ENCODE measurements at places on chromosomes 3 and 15.

- DNase-seq = no peak
These were observed 534 bp upstream of the UBE2E1 start for GRCh38 chr3:23805210-23805632.

GRCh38 chr3:127800508-127800907 lies 21.8 kb downstream of the MGLL start:
- peak; percentile 33 for DNase-seq

GRCh38 chr3:17678116-17678741 lies 64.2 kb downstream of the TBC1D5 start:
- DNase-seq = peak; percentile 27

- no peak for DNase-seq
These were observed 102.3 kb downstream of the FAM174B start for GRCh38 chr15:92553317-92553716.

DNA sequence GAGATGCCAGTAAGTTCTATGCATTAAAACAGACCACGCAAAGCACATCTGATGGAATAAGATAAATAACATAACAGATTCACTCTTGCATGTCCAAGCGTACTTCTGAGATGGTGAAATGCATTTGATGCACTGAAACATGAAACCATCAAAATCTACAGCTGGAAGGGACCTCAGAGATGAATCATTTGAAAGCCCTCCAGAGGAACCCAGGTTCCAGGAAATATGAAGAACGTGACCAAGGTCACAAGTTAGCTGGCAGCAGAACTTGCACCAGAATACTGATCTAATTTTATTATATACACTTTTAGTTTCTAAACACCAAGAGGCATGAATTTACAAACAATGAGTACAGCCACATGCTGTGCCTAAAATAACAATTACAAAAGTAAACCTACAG lies 957.1 kb downstream of the FHIT start:
- peak; percentile 62 for DNase-seq

GRCh38 chr3:43692971-43693370 lies 2.2 kb downstream of the ABHD5 start:
- DNase-seq = peak; percentile 28

DNA sequence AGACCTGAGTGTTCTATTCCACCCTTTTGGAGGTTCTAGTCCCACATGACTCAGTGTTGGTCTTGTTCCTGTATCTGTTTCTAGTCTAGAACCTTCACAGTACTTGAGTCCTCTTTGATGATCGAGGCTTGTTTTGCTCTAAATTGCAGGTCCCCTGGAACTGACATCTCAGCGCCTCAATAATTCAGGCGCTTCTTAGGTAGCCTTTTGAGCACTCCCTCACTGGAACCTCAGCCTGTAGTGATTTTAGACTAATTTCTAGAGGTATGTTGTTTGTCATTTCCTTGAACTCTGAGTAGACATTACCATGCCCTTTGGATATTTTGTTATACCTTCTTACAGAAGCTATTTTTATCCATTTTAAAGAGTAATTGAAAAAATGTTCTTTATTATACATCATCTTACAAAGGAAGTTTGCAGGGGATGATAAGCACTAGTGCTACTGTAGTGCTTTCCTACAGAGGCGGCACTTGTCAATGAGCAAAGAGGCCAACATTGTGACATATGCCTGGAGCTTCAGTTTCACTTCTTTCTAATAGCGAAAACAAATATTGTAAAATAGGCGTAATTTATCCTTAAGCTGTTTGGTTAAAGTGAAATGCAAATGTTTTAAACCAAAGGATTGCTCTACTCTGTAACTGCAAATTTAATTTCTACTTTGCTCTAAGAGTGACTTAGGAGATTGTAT lies 75.7 kb downstream of the EFL1 start:
- no peak for DNase-seq

- no peak for DNase-seq
These were observed 116.9 kb upstream of the GADL1 start for GRCh38 chr3:31011380-31011779.

GRCh38 chr15:90055182-90055581 lies 47.1 kb downstream of the IDH2 start:
- no peak for DNase-seq

- DNase-seq = peak; percentile 1
These were observed 6.5 kb downstream of the OR5K4 start for GRCh38 chr3:98359993-98360675.

DNA sequence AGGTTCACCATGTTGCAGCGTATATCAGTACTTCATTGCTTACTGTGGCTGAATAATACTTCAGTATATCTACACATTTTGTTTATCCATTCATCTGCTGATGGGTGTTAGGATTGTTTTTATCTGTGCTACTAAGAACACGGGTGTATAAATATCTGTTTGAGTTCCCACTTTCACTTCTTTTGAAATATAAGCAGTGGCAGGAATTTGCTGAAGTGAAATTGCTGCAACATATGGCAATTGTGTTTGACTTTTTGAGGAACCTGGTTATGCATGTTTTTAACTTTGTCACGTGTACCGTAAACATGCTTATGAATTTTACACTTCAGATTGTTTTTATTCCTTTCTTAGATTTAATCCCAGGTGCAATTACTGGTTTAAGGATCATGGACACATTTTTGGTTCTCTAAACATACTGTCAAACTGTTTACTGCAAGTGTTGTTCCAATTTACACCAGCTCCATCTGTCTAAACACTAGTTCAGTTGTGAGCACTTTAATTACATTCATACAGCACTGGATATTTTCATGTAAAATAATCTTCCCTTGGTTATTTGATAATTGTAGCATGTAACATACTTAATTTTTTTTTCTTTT lies 23.1 kb downstream of the TRAK1 start:
- no peak for DNase-seq

GRCh38 chr3:36591959-36592358 lies 172.4 kb downstream of the DCLK3 start:
- peak; percentile 49 for DNase-seq

DNA sequence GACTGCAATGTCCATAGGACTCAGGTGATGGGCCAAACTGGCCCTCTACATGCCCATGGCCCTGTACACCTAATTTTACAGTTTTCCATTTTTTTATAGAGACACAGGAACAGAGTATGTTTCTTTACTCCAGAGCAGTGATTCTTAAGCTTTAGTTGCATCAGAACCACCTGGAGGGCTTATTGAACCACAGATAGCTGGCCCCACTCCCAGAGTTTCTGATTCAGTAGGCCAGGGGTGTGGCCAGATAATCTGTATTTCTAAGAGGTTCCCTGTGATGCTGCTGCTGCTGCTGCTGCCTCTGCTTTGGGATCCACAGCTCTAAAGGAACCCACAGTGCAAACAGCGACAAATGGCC lies 5.1 kb downstream of the RBP1 start:
- peak; percentile 69 for DNase-seq

DNA sequence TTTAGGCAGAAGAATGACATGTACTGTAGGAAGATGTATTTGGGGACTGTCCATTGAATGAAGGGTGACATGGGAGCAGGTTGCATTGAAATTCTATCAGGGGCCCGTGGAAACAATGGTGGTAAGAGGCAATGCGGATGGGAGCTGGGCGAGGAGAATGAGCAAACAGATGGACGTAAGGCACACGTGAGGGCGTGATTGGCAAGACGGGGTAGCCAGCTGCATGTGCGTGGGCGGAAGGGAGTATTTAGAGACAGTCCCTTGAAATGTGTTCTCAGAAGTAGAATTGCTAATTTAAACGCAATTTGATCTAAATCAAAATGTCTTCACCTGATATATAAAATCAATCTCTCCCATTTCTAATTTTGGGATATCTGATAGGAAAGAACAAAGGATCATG lies 62.3 kb downstream of the MEX3B start:
- no peak for DNase-seq

- DNase-seq = no peak
These were observed 89.4 kb downstream of the C3orf70 start for GRCh38 chr3:185063431-185063830.

GRCh38 chr3:125317761-125318160 lies 57.4 kb downstream of the ZNF148 start:
- DNase-seq = no peak

DNA sequence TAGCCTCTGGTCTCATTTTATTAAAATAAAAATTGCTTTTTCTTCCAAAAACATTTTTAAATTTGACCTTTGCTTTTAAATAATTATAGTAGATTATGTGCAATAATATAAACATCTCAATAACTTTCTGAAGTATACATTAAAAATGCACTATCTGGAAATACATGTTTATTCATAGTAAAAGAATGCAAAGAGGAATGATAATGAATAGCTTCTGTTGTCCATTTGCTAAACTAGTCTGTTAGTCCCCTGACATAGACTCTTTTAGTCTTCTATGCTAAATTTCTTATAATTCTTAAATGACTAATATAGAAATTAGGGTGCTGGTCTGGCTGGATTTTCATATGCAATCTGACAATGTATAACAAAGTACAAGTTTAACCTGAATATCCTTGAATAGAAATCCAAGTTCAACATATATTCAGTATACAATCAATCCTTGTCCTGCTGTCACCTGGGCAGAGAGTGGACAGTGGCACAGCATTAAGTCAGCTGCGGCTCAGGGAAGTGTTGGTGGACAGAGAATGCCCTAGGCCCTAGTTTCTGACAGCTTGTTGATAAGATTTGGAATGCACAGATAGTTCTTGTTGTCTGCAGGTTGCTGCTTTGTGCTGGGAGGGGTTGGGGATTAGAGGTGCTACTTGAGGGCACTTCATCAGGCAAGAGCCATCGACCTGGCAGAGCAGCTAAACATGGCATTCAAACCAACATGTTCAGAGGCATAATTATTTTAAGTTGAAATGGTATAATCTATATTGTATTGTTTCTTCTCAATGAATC lies 161.7 kb downstream of the MBNL1 start:
- DNase-seq = peak; percentile 28

DNA sequence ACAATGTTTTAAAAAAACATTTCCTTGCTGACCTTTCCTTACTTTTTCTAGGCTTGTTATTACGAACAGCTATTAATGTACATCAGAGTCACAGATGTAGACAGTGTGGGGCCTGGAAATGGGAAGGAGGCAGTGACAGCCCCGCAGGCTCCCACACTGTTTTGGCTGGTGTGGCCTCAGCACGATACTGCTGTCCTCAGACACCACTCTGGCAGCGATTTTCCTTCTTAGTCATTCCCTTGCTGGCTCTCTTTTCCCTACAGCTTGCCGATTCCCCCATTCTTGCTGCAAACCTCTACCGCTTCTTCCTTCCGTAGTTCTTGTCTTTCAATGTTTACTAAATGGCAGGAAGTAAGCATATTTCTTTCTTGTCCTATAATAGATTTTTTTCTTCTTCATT lies 113.1 kb downstream of the ABI3BP start:
- peak; percentile 35 for DNase-seq

GRCh38 chr3:32421991-32422859 lies 30.6 kb downstream of the CMTM7 start:
- peak; percentile 90 for DNase-seq

- DNase-seq = no peak
These were observed 24.7 kb downstream of the PDHB start for GRCh38 chr3:58408906-58409305.

GRCh38 chr15:81930582-81931369 lies 115.0 kb downstream of the MEX3B start:
- DNase-seq = no peak

DNA sequence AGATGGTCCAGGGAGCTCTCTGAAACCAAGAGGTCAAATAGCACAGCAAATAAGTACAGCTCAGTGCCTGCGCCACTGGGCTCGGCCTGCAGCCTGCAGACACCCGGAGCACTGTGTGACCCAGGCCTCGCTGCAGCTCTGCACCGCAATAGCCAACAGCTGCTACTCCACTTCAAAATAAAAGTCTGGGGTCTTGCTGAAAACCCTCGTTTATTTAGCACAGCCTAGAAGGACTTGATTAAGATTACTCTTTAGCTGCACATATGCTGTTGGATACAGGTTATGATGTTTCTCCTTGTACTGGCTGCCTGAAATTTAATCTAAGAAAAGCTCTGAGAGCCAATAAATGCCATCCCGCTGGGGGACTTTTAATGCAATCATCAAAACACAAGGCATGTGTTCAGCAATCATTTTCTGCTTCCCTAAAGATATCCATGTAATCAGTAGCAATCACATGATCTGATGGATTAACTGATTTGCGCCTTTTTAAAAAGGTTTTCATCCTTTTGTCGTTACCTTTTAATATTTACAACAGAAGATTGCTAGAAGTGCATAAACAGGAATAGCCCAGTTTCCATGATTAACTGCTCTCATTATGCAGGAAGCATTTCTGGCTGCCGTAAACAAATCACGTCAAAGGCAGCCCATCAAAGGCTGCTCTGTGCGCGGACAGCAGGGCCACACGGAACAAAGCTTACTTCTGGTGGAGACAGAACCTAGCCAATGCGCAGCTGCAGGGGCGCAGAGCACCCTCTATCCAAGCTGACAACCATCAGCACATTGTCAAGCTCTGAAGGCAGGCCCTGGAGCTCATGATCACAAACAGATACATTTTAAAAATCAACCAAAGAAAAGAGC lies 58.8 kb downstream of the CLASP2 start:
- DNase-seq = peak; percentile 58

- no peak for DNase-seq
These were observed 29.3 kb upstream of the C15orf39 start for GRCh38 chr15:75172284-75172820.

DNA sequence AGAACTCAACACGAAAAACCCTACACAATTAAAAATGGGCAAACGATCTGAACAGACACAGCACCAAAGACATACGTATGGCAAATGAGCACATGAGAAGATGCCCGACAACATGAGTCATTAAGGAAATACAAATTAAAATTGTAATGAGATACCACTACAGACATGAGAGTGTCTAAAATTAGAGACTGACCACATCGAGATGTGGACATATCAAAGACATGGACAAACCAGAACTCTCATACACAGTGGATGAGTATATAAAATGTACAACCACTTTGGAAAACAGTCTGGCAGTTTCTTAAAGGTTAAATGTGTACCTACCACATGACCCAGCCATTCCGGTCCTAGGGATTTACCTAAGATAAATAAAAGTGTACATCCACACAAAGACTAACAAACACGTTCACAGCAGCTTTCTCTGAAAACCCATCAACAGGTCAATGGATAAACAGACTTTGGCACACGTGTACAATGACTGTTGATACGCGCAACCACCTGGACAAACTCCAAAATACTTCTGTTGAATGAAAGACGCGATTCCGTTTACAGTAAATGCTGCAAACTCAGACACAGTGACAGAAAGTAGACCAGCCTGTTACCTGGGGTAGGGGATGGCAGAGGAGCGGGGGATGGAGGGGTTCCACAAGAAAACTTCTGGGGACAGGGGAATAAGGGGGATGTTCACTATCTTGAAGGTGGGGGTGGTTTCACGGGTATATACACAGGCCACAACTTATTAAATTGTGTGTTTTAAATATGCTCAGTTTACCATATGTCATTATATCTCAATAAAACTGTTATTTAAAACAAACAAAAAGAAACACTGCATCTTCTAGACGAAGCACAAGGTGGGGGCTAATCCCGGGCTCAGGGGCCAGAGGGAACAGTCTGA lies 2.1 kb downstream of the TNK2 start:
- DNase-seq = peak; percentile 48

DNA sequence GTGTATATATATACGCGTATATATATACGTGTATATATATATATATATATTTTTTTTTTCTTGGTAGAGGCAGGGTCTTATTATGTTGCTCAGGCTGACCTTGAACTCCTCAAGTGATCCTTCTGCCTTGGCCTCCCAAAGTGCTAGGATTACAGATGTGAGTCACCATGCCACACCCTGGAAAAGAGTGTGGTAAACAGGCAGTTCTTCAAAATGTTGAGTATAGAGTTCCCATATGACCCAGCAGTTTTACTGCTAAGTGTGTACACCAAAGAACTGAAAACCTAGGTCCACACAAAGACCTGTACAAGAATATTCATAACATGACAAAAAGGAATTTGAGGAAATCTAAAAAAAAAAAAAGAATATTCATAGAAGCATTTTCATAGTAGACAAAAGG lies 71.8 kb upstream of the GCNT3 start:
- no peak for DNase-seq

Data from AG10803 (cell line).